ENCODE measurements at places on chromosomes 6 and 20.

GRCh38 chr6:161639772-161640171 is 365.9 kb upstream of the AGPAT4 start:
- no peak for DNase-seq

DNA sequence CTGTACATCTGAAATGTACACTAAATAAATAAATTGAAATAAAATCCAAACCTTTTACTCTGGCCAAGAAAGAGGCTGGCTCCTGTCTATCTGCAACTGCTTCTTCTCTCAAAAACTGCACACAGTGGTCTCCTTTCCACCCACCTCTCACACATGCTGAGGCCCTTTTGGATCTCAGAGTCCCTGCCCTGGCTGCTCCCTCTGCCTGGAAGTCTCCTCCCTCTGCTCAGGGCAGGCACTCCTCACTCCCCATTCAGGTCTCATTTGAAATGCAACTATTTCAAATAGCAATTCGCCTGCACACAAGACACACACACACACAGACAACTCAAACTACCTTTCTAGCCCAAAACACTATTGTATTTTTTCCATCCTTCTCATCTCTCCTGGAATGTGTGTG is 348.8 kb downstream of the PKHD1 start:
- no peak for DNase-seq

DNA sequence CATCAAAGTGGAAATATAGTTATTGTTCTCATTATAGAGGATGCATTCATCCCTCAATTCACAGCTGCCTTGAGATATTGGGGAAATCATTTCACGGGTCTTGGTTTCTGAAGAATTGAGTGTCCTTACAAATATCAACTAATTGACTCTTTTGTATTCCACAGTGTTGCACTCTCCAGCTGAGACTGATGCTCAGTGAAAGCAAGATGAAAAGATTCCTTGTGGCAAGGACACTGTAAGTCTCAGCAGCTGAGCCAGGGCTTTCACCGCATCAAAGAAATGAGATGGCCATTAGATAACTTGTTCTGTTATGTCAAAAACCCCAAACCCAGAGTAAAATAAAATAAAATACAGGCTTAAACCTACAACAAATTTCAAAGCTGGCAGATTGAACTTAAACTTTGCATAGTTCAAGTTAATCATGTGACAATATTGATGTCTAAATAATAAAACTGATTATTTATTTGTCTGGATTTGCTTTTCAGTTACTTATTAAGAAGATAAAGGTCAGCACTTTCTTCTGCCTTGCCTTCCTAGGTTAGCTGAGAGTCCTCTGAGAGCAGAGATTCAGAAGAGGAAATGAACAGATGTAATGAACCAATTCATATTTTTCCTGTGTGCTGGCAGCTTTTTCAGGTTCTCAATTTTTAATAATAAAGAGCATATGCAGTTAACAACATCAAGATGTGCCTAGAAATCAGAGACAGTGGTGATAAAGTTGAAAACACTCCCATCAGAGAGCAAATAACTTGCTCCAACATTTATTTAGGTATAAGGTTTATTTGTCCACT is 82.4 kb upstream of the SMLR1 start:
- no peak for DNase-seq

- no peak for DNase-seq
Measured at GRCh38 chr20:13694420-13695150, 55.9 kb upstream of the TASP1 start.

DNA sequence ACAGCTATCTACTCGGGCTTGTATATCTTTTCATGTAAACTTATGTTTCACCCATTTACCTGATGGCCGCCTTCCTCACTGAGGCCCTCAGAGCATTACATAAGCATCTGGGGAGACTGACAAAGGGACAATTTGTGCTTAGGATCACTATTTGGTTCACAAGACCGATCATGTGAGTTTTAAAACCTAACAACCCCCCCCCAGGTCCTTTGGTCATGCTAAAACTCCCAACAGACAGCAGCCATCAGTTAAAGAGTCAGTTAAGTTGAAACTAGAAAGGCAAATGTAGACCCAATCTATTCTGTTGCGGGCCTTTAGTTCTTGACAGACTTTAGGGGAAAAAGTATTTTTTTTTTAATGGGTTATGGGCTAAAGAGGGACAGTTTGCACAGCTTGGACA is 205.0 kb upstream of the RNF24 start:
- DNase-seq = no peak

- no peak for DNase-seq
Measured at GRCh38 chr20:35359335-35359950, 52.3 kb downstream of the UQCC1 start.

- no peak for DNase-seq
Measured at GRCh38 chr20:62479156-62479555, 3.4 kb upstream of the GATA5 start.

DNA sequence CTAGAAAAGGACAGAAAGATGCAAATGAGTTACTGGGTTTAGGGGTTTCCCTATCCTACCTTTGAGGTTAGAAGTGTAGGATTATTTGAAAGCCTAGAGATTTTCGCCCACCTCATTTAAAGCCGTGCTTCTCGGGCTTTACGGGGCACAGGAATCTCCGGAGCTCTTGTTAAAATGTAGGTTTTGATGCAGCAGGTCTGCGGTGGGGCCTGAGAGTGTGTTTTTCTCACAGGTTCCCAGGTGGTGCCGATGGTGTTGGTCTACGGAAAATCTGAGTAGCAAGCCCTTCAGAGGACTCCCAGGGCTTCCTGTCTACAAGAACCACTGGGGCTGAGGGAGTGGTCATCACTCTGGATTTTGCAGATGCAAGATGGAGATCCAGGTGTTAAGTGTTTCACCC is 47.5 kb downstream of the TRAM2 start:
- no peak for DNase-seq

- no peak for DNase-seq
Measured at GRCh38 chr6:4102687-4103244, 23.8 kb upstream of the FAM217A start.

- no peak for DNase-seq
Measured at GRCh38 chr6:90347411-90347851, 50.8 kb upstream of the BACH2 start.

DNA sequence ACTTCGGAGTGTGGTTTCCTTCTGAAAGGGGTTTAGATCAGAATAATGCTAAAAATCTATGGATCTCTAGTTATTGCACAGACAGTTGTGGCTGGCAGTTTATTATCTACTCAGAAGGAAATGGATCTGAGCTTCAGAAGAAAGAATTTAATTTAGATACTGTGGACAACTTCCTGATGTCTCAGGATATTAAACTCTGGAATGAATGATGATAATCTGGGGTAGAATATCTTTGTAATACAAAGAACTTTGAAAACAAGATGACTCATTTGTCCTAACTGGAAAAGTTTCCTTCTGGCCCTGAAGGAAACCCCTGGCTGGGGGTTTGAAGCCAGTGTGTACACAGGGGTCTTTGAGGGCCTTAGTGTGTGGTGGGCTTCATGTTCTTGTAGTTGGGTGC is 78.0 kb downstream of the EDN3 start:
- no peak for DNase-seq

- no peak for DNase-seq
Measured at GRCh38 chr6:39339868-39340550, 17.5 kb upstream of the KCNK16 start.

DNA sequence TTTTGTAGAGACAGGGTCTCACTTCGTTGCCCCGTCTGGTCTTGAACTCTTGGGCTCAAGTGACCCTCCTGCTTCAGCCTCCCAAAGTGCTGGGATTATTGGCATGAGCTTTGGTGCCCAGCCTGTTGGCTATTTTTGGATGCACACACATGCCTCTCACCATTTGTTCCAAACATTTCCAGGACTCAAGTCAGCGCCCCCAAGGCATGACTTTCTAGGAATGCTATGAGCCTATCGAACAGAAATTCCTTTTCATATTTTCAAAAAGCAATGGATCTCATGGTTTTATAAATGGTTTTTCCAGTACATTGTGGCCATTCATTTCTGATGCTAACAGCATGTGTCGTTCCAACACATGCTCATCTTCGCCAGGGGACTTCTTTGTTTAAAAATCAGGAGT is 119.3 kb upstream of the NAA20 start:
- no peak for DNase-seq

- no peak for DNase-seq
Measured at GRCh38 chr20:54218470-54218869, 10.6 kb downstream of the PFDN4 start.
